ENCODE measurements at places on chromosomes 16 and 17.
A peak's percentile ranks its signal among the peaks of the same experiment; 100 is the strongest.

- DNase-seq: peak; percentile 97
Observed at GRCh38 chr17:72120642-72121163, at the start of gene SOX9. TSS of gene SOX9 (plus strand) at chr17:72121020. CDS start at chr17:72121392, 372 bp downstream.

DNA sequence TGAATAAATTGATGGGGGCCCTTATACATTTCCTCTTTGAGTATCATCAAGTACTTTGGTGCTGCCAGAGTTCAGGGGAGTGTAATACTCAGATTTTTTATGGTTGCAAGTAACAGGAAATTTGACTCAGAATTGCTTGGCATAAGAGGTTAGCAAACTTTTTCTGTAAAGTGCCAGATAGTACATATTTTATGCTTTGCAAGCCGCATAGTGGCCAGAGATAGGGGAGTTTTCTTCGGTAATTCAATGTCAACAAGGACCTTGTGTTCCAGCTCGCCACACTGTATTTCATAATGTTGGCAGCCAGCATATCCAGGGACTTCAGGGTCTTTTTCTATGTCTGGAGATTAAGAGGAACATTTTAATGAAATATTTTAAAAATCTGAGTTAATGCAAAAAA lies 51.0 kb upstream of the MARCHF10 start:
- no peak for DNase-seq

GRCh38 chr17:37292429-37293139 lies 83.2 kb upstream of the C17orf78 start:
- no peak for DNase-seq

- no peak for DNase-seq
Observed at GRCh38 chr16:4777339-4778049, 10.5 kb upstream of the ZNF500 start.

DNA sequence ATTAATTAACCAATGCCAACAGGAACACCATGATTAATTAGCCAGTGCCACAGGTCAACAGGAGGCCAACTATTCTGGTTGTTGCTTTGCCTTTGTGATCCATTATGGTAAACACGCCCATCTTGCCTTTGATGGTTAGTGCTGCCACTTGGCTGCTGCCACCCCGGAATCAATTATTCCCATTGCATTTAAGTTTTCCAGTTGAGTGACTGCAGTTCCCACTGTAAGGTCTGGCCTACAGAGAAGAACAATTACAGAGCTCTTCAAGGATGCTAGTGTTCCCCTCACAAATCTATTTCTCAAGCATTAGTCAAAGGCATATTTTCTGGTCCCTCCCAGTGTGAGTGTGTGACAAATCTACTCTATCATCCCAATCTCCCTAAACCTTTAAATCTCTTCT lies 7.1 kb upstream of the CLEC19A start:
- no peak for DNase-seq

GRCh38 chr16:4152267-4152666 lies 36.0 kb upstream of the ADCY9 start:
- DNase-seq: no peak

- no peak for DNase-seq
Observed at GRCh38 chr16:11298143-11298900, 17.2 kb upstream of the PRM1 start.

GRCh38 chr17:4340914-4341615 lies 25.4 kb downstream of the UBE2G1 start:
- DNase-seq: peak; percentile 39
